ENCODE measurements at places on chromosomes 1 and 21. TPM values are rescaled to one million over a fixed set of nuclear protein-coding genes. Genes with fewer than 3 reads are reported as not detected.

The DENND2D gene
- 61.0 TPM for total RNA-seq

The MROH9 gene
- total RNA-seq, result not detected

The EDARADD gene
- 0.79 TPM for total RNA-seq

The SH3BGR gene
- 15.7 TPM for total RNA-seq

The PLA2G2D gene
- not detected for total RNA-seq

The IFI16 gene
- total RNA-seq, result 11.1 TPM

The DEPDC1 gene
- 2.7 TPM for total RNA-seq

The SLC16A4 gene
- total RNA-seq, result 1.4 TPM

The CATSPERE gene
- total RNA-seq, result 0.55 TPM

The SLC9C2 gene
- not detected for total RNA-seq

GRCh38 chr1:185914089-185914488, 179.9 kb downstream of the HMCN1 start:
- DNase-seq, result no peak

DNA sequence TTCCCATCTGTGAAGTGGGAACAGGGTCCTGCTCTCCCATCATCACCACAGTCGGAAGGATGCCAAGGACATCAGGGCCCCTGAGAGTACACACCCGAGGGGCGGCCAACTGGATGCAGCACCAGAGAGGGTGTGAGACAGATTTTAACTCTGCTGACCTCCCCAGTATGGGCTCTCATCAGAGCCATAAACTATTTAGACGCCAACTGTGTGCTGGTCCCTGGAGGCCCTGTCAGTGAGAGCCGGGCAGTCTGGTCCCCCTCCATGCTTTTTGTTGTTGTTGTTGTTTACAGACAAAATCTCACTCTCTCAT, 1.7 kb downstream of the FGR start:
- DNase-seq, result no peak

GRCh38 chr1:20660363-20660762, 806 bp downstream of the DDOST start:
- DNase-seq, result no peak

DNA sequence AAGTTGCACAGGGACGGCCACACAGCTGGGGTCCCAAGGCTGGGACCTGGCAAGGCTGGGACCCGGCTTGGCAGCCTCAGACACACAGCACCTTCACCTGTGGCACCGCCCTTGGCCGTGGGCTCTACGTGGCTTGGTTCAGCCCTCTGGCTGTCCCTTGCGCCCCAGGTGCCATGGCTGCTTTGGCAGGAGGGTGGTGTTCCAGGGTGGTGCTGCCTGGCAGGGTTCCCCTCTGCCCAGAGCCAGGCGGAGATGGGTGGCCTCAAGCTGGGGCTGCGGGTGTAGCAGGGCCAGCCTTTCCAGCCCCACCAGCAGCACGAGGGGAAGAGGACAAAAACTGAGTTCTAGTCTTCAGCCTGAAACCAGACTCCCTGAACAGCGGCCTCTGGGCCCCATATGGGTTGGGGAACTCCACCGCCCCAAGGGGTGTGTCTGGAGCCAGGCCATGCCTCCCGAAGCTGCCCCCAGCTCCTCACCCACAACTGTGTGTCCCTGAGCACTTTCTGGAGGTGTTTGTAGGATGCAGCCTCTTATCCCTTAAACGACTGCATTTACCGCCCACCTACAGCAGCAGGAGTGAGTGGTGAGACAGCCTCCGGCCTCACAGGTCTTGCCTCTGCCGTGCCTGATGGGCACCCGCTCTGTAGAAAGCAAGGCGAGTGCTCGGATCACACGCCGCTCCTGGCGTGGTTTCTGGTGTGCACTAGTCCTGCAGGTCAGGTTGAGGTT, 92.3 kb downstream of the PDE9A start:
- no peak for DNase-seq

DNA sequence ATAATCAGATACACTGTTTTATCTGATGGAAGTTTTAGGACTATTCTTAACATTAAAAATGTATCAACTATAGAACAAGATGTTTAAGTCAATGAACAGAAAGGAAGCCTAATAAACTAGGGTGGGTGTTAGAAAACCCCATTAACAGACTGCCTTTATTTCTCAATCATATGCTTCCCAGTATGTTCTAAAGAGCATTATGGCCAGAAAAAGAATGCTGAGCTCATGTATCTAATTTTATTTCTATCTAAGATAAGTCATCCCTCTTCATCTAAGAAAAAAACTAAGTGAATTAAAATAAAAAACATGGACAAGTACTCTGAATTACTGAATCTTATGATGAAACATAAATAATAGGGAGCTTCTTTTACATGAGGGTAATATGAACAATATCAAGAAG, 86.5 kb upstream of the TTC39A start:
- DNase-seq, result no peak

DNA sequence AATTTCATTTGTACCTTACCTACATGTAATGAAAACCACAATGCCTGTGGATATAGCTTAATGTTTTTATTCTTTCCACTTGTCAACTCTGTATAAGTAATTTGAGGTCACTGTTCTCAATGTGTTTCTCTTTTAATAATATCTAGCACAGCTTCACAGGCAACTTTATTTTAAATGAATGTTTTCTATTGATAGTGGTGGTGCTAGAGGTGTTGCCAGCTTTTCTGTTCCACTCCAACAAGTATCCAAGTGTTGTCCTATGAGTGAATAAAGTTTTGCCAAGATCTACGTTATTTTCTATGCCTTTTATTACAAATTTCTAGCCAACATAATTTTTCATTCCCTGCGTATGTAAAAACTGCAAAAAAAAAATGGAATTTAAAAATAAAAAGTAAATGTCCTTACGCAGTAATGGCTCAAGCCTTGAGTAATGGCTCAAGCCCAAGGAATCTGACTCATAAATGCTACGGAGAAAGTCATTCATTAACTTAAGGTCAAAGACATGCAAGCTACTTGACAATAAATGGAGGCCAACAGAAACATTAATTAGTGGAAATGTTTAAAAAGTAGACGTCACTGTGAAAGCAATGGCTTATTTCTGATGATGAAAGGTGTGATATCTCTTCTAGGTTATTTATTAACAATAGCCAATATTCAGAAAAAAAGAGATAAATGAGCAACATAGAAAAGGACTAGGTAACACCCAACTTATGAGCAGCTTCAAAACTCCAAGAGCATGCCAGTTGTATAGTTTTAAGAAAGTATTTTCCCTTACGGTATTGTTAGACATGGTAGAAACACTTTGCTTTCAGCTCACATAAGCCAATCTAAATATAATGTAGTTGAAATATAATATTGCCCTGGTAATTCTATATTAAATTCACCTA, 71.4 kb downstream of the SLC44A5 start:
- no peak for DNase-seq

DNA sequence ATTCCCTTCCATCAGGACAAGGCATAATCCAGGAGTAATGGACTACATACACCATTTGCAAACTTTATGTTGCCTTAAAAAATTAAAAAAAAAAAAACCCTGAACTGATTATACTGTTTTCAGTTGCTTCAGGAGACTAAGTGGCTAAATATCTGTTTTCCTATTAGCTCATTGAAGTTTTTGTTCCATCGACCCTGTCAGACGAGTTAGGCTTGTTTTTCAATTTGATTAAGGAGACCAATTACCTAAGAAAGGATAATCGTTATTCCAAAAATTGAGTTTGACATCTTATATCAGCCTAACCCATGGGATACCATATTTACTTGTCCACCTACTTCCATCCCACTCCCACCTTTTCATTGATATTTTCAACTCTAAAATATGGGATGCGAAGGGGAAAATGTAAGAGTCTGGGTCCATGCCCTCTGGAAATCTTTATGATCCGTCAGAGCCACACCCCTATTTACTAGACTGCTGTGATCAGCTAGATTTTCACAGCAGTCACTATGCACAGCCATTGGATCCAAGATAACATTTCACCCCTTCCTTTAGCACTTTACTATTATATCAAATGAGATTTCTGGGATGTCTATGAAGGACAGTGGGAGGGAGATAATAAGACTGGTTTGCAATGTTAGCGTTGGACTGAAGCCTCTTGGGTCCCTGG, 41.0 kb downstream of the IL12RB2 start:
- no peak for DNase-seq

DNA sequence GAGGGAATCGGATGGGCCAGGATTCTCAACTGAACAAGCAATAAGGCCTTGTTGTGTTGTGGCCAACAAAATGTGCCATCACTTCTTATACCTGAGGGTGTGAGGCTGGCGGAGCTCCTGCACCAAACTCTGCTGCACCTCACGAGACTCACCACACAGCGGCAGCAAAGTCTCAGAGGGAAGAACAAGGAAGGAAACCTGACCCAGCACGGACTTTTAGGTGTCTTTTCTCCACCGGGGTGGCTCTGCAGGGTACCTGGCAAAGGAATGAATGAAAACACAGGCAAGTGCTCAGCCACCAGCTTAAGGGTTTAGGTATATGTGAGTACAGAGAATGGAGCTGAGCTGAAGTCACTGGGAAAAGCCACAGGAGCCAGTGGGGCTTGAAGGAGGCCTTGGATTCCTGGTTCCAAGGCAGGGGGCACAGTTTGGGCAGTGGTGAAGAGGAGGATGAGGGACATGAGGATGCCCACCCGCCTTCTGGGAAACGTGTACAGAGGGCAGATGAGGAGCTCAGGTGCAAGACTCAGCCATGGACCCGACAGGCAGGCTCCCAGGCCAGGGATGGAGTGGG, 31.1 kb upstream of the HSD3B1 start:
- peak; percentile 71 for DNase-seq

GRCh38 chr21:25567472-25567871, 39.8 kb downstream of the MRPL39 start:
- no peak for DNase-seq

- no peak for DNase-seq
These were observed 7.0 kb downstream of the SOD1 start for GRCh38 chr21:31666445-31667010.

- no peak for DNase-seq
These were observed 21.4 kb downstream of the WNT9A start for GRCh38 chr1:227926216-227926791.

DNA sequence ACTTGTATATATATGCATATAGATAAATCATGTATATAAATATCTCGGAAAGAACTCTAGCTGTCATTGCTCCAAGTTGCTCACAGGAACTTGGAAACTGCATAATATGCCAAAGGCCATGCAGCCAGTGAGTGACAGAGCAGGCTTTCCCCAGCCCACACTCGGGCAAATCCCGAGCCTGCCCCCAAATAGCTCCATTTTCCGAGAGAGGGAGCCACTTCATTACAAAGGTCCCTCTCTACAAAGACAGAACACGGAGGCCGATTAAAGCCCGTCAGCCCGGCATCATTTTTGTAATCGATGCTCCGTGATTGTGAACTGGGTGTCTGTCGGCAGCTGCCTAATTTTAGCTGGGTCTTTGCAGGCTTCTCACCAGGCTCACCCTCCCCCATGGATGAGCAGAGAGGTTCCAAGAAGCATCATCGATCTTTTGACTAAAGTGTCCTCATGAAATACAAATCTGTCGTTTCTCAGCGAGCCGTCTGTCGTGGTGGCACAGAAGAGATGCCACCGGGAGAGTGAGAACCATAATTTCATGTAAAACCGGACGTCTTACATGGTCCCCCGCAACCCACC, 663.9 kb downstream of the PTPRU start:
- no peak for DNase-seq
